Stimulated activated CD8-positive, alpha-beta memory T cell treated with anti-CD3 and anti-CD28 coated beads, Interleukin-15, amount 100 ng/mL, for 24 hours (primary cell): ENCODE measurements at places on chromosomes 2 and 18.

DNA sequence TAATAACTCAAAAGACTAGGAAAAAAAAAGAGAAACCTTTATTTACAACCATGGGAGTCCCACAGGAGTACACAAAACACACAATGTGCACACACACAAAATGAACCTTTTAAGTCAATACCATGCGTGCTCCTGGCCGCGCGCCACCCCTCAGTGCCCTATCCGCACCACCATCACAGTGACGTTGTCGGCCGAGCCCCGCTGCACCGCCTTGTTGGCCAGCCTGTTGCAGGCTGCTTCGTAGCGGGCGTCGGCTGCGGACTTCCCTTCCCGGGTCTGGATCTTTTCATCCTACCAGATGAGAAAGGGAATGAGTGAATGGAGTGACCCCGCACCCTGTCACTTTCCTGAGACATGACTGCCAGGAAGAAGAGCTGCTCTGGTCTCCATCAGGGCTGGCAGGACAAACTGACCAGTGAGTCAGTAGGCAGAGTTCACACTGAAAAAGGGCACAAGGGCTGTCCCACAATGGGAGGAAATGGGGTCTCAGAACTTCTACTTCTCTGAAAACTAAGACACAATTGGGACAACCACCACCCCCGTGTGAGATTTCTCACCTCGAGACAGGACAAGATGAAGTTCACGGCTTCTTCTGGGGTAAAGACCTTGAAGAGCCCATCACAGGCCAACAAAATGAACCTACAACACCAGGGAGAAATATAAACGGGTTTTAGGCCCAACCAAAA lies 11.8 kb downstream of the ERFE start:
- DNase-seq: no peak

- DNase-seq: no peak
Observed at GRCh38 chr18:9665314-9665713, 42.8 kb upstream of the RAB31 start.

DNA sequence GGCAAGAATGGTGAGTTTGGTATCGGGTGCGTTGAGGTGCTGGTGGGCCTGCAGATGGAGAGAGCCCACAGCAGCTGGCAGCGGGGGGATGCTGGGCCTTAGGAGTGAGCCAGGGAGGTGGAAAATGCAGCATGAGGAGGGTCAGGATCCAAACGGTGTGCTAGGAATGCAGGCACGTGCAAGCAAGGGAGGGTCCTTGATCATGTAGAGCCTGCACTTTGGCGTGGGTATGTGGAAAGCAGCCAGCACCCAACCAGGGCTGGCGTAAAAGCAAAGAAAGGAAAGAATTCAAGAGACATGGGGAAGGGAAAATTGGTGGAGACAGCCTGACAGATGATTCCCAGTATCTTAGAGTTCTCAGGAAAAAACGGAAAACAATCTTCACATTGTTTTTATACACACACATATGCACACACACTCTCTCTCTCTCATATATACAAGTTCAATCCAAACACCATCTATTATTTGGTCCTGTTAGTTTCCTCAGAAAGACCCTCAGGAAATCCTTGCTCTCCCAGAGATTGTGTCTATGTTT lies 46.3 kb downstream of the LTBP1 start:
- no peak for DNase-seq

- DNase-seq: no peak
Observed at GRCh38 chr2:160209516-160209856, 9.4 kb upstream of the ITGB6 start.
